ENCODE measurements at places on chromosomes 13 and 19.

- peak; percentile 67 for DNase-seq
Observed at GRCh38 chr19:12834976-12835757, 788 bp upstream of the RTBDN start.

DNA sequence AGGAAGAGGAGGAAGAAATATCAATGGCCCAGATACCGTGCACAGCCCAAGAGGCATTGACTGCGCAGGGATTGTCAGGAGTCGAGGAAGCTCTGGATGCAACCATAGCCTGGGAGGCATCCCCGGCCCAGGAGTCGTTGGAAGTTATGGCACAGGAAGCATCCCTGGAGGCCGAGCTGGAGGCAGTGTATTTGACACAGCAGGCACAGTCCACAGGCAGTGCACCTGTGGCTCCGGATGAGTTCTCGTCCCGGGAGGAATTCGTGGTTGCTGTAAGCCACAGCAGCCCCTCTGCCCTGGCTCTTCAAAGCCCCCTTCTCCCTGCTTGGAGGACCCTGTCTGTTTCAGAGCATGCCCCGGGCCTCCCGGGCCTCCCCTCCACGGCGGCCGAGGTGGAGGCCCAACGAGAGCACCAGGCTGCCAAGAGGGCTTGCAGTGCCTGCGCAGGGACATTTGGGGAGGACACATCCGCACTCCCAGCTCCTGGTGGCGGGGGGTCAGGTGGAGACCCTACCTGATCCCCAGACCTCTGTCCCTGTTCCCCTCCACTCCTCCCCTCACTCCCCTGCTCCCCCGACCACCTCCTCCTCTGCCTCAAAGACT, 36.0 kb downstream of the KEAP1 start:
- DNase-seq, result no peak

DNA sequence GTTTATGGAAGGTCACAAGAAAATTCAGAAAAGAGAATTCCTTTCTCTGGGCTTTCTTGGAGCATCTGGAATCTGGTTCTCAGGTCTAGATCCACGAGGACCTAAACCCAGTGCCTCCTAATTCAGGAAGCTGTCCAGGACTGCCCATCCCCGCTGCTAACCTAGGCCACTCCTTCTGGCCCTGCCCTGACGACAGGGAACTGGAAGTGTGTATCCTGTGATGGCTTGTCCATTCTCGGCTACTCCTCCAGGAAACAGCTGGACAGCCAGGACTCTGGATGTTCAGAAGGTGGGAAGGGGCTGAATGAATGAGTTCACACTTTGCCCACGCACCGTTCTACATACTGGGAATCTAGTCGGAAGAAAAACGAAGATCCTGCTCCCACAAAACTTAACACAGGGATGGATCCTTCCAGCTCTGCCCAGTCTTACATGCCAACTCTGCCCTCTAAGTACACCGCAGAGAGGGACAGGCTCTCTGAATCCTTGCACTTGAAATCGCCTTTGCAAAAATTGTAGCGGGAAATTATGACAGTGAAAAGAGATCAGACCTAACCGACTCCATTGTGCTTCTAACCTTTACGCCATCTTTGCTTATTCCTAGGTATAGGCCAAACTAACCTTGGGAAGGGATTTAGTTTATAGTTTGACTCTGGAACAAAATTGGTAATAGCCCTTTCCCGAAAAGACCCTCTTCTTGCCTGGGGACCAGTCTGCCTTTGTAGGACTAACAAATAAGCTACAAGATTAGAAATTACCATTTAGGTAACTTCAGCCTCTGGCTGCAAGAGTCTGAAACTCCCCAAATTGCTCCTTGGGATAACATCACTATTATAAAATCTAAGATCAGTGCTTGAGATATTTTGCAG, 1.8 kb downstream of the LSM4 start:
- no peak for DNase-seq

- DNase-seq, result no peak
Observed at GRCh38 chr13:35210261-35210660, 266.2 kb downstream of the MAB21L1 start.

DNA sequence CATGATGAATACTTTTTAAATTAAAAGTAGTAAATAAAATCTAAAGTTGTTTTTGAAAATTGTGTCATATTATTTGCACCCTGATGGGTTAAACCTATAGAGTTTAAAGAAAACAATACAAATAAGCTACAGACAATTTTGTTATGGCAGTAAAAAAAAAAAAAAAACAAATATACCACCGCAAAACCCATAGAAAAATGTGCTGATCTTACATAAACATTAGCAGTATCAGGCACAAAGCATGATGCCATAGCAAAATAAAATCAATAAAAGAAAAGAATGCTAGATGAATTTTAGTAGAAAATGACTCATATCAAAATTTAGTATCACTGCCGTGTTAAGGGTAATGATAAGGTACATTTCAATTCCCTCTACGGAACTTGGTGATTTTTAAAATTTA, 826.0 kb downstream of the SLITRK1 start:
- DNase-seq, result no peak

DNA sequence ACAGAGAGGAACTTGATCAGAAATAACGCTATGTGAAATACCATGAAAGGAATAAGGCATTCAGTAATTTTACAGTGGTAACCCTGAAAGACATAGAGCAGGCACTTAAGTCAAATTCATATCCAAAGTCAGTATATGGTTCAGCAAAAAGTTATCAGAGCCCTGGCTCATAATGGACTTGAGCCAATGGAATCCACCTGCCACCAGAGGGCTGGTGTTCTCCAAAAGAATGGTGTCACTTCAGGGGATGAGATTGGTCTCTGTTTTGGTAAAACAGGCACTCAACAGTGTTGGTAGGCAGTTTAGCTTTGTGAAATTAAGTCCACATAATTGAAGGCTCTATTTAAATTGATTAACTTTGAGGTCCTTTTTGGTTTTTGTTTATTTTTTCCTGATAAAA, 93.9 kb downstream of the LIG4 start:
- no peak for DNase-seq

Measured in RPMI8226 (cell line).